ENCODE measurements at places on chromosomes 3 and 15. TPM values are rescaled to one million over a fixed set of nuclear protein-coding genes. Genes with fewer than 3 reads are reported as not detected.

KCNMB3 gene
- 0.63 TPM for total RNA-seq

NRG4 gene
- total RNA-seq, result not detected

CEP63 gene
- total RNA-seq, result 25.0 TPM

- peak; percentile 82 for DNase-seq
These were observed 339.0 kb upstream of the PROK2 start for GRCh38 chr3:72123908-72124441.

GRCh38 chr15:49815526-49815925, 194.7 kb downstream of the DTWD1 start:
- DNase-seq, result no peak

Data from LHCN-M2 (cell line).